Activated CD4-positive, alpha-beta T cell treated with anti-CD3 and anti-CD28 coated beads, Interleukin-2, amount 50 U/mL, for 48 hours (primary cell): ENCODE measurements at places on chromosomes 5 and 9.

GRCh38 chr5:16759147-16759773 is 142.5 kb upstream of the RETREG1 start:
- DNase-seq, result peak; percentile 12

DNA sequence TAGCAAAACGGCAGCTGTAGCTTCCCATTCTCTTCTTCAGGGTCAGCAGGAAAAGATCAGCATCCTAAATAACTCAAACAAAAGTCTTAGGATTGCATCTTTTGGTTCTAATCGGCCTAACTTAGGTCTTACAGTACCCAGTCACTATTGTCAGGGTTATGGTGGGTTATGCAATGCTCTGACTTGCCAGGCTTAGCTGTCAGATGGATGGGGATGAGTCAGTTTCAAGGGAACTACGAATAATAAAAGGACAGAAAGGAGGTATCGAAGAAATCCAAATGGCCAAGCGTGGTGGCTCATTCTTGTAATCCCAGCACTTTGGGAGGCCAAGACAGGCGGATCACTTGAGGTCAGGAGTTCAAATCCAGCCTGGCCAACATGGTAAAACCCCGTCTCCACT is 46.5 kb downstream of the PPP1R2B start:
- no peak for DNase-seq

DNA sequence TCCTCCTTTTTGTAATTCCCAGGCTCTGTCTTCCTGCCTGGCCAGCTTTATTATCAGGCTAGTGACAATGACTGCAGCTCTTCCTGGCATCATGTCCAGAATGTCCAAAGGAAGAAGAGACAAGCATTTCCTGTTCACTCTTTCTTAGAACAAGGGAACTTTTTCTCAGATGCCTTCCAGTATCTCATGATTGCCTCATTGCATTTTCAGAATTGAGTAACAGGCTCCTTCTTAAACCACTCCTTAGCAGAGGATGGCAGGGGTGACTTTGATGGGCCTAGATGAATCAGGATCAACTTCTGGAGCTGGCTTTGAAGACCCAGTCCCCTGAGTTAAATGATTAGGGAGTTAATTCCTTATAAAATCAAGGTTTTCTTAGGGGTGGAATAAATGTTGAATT is 92.9 kb upstream of the RASGRF2 start:
- no peak for DNase-seq

GRCh38 chr5:35587419-35587818 is 30.2 kb upstream of the SPEF2 start:
- no peak for DNase-seq

- no peak for DNase-seq
Observed at GRCh38 chr5:159341145-159341544, 10.9 kb upstream of the IL12B start.

DNA sequence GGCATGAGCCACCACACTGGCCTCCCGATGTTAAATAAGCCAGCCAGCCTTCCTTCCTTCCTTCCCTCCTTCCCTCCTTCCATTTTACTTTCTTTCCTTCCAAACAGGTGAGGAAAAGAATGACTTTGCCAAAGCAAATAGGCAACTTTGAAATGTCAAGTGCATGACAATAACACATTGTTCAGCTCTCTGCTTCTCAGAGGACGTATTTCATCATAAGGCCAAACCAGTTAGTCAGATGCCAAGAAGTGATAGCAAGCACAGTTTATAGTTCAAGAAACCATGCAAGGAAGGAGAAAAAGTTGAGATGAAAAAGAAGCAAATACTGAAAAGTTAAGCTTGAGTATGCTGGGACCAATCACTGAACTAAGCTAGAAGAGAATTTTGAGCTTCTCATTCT is 29.5 kb downstream of the POU4F3 start:
- DNase-seq, result no peak

DNA sequence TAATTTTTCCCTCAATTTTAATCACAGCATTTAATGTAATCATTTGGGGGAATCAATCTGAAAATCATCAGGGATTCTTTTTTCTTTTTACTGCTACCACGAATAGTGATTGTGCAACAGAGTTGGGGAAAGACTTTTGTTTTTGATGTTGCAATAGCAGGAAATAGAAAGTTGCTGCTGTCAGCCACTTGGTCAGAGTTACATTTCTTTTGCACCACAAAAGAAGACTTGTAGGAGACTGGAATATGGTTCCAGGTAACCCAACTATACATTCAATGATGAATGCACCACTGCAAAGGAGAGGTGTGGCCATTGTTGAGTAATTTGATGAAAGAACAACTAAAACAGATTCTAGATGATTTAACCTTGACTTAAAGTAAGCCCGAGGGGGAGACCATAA is 46.3 kb upstream of the PALM2AKAP2 start:
- DNase-seq, result no peak

DNA sequence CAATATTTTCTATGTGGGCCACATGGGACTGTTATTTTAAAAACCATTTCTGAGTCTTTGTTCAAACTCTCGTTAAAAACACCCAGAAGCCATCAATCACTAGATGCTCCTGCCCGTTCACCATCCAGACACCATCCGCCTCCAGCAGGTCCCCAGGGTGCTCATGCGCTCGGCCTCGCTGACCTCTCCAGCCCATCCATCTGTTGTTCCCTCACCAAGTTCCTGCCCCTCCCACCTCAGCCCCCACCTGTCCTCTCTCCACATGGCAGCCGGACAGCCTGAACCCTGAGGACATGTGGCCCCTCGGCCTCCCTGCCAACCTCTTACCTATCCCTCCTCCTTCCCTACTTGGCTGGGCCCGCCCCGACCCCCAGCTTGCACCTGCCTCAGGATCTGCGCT is 31.6 kb downstream of the NSUN2 start:
- DNase-seq, result no peak

DNA sequence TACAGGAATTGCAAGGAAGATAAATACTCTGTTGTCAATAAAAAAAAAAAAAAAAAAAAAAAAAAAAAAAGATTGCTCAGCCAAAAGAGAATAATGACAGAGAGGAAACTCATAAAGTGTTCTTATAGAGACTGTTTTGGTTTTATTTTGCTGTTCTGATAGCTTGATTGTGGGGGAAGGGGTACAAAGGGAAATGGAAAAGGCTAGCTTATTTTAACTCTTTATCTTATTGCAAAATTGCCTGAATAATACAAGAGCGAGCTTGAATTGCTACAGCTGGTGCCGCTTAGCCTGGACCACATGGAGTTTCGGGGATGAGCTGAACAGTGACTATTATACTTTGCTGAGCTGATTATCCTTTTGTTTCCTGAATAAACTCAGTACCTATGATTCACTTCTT is 31.0 kb upstream of the SHISAL2B start:
- no peak for DNase-seq

GRCh38 chr5:65790371-65791163 is 68.6 kb downstream of the NLN start:
- peak; percentile 13 for DNase-seq

GRCh38 chr9:94905606-94906005 is 179.1 kb downstream of the AOPEP start:
- DNase-seq, result no peak

DNA sequence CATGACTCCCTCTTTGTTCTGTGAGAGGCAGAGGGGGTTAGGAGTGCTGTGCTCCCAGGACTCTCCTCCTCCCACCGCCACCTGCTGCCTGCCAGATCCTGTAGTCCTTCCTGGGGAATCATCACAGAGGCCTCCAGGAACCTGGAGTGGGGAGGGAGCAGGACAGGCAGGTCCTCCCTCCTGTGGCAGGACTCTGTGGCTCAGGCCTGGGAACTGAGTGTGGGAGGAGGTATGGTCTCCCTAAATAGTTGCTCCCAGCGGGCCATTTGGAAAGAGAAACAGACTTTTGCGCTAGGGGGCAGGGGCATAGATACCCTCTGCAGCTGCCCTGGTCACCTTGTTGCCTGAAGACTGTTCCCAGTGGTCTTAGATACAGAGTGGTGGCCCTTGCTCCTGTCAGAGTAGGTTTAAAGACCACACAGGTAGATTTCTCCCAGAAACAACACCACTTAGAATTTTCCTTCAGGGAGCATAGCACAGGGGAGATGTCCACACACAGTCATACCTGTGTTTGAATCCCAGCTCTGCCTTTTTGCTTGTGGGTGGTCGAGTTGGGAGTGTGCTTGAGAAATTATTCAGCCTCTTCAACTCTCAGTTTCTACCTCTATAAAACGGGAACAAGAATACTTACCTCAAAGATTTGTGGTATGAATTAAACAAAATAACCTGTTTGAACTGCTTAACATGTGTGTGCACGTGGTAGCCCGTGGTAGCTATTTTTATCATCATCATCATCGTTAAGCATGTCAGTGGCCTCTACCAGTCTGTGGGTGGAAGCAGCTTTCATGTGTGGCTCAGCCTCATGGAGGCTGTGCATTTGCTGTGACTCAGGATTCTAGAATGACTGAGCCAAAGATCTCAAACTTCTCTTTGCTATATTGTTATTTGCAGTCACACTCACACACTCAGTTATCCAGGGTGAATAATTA is 55.8 kb downstream of the SLC22A5 start:
- DNase-seq, result peak; percentile 79

GRCh38 chr5:13412040-13412595 is 532.4 kb downstream of the DNAH5 start:
- no peak for DNase-seq

- DNase-seq, result no peak
Observed at GRCh38 chr9:129677456-129677855, 12.0 kb downstream of the PRRX2 start.

DNA sequence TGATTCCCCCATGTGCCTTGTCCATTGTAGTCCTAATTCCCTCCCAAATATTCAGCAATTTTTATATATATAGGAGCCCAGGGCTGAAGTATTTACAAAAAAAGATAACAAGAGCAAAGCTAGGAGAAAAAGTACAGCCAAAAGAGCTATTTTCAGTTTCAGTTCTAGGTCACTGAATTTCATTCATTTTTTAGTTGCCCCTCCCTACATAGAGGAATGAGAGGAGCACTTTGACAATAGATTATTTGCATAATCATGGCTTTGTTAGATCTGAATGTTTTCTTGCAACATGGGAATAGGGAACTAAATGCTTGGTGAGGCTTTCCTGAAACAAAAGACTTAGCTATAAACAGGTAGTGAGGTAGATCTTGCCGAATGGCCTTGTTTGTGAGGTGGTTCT is 15.3 kb upstream of the F2RL2 start:
- DNase-seq, result no peak

GRCh38 chr5:433836-434235 is 9.1 kb upstream of the EXOC3 start:
- DNase-seq, result no peak

DNA sequence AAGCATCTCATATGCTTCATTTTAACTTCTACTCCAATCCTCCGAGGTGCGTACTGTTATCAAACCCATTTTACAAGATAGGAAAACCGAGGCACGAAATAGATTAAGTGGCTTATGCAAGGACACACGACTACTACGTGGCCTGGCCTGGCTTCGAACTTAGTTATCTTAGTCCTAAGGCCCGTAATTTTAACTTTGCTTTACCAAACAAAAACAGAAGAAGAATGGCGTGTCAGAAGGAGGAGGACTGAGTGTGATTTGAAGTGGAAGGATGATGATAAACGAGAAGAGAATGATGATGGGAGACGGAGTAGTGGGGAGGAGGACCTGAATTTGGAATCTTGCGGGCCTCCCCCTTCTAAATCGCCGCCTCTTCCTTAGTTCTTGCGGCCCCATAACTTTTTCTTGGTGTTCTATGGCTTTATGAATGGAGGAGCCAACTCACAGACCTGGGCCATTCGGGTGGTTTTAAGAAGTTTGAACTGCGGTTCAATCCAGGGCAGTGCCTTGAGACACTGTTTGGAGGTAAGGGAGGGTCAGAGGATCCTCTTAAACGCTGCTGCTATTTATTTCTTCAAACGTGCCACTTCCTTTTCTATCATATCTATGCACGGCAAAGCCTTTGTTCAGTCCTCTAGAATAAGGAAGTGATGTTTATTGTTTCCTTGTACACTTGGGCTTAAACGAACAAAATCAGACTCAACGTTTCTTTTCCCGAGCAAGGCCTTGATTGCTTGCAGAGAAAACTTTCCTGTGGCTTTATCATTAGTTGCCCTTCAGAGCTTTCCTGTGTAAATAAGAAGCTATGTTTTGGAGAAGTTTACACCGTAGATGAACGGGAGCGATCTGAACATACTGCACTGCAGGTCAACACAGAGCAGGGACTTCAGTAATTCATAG is 795 bp downstream of the CNOT8 start:
- DNase-seq, result peak; percentile 15

DNA sequence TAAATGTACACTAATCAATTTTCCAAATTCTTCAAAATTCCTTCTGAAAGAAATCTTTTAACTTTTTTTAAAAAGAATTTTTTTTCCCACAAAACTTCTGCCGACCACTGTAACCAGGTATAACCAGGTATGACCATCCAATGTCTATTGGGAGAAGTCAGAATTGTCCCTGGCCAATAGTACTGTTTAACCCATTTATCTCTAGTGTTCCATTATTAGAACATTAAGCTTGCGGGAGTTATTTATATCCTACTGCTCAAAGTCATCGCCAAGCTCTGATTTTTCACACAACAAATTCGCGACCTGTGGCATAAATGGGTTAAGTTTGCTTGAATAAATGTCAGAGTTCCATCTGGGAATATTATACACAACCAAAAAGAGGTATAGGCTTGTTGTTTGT is 343.2 kb downstream of the ANXA1 start:
- DNase-seq, result no peak

DNA sequence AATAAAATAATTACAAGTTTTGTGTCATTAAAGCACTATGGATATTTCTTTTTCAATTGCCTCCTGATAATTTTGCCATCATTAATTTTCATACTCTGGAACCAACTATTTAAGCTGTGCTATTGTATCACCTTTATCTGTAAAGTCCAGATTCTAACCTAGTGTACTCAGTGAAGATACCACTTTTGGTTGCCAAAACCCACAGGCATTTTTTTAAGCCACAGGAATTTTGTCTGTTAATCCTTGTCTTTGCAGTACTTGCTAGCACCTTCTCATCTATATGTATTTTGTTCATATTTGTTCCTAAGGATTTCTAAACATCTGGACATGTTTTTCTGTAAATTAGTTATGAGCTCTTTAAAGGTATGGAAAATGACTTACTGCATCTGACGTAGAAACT is 481.4 kb upstream of the DAB2 start:
- no peak for DNase-seq

DNA sequence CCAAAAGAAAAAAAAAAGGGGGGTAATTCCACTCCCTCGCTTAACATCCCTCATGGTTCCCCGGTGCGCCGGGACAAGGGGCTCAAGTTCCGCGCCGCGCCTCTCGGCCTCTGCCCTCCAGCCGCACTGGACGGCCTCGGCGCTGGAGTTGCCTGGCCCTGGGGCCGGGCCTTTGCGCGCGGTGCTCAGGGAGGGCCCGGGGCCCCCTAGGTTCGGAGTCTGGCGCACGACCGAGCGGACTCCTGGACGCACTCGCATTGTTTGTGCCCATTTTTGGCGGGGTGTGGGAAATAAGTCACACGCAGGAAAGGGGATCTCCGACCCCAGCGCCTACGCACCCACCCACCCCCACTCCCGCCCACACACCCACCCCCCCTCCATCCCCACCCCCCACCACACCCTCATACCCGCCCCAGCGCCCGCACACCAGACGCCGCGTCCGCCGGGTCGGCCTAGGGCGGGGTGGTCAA is 381 bp downstream of the MED22 start:
- peak; percentile 51 for DNase-seq

GRCh38 chr9:114263853-114264510 is 58.9 kb upstream of the ORM1 start:
- no peak for DNase-seq
